ENCODE measurements at places on chromosomes 2 and 18.
A peak's percentile ranks its signal among the peaks of the same experiment; 100 is the strongest.

GRCh38 chr18:77160515-77160914, 27.9 kb upstream of the MBP start:
- DNase-seq: no peak
- no peaks in the 10 kb centered on the region for H3K36me3 ChIP-seq
- H3K4me3 ChIP-seq: no peak overlapping the region
- H3K27me3 ChIP-seq: peaks cover 41% of the 10 kb centered on the region
- no peak overlapping the region for H3K27ac ChIP-seq
- H3K4me1 ChIP-seq: peaks cover 6% of the 10 kb centered on the region

GRCh38 chr2:25700221-25700660, 26.9 kb upstream of the DTNB start:
- no peaks in the 10 kb centered on the region for H3K36me3 ChIP-seq
- no peak for DNase-seq
- H3K4me1 ChIP-seq: no peaks in the 10 kb centered on the region
- no peak overlapping the region for H3K27ac ChIP-seq
- H3K4me3 ChIP-seq: no peak overlapping the region

DNA sequence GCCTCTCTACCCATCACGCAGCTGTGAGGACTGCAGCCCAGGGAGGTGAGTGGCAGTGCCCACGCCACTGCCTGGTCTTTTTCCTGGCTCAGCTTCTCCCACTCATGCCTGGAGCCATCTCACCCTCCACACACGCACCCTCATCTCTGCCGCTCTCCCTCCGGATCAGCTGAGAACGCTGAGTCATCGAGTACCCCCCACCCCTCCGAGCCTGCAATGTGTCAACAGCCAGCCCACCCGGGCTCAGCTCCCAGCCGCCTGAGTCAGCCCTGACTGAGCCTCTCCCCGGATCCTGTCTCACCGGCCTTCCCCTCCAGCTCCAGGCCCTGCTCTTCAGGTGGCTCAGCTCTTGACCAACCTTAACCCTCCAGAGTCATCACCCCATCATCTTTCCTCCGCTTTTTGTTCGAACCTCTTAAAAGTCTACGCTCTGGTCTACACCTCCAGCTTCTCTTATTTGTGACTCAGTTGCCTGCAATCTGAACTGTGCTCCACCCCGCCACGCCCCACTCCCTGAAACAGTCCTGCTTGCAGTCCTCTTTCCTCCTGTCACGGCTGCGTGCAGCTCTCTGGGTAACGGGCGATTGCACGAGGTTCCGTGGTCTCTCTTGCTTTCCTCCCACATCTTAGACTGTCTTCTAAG, 94.4 kb upstream of the ASAP2 start:
- peak overlapping the region; percentile 51 for H3K27ac ChIP-seq
- H3K36me3 ChIP-seq: no peaks in the 10 kb centered on the region
- DNase-seq: no peak
- H3K4me1 ChIP-seq: peaks cover 22% of the 10 kb centered on the region

GRCh38 chr2:29766191-29766590, 155.2 kb downstream of the ALK start:
- no peak for DNase-seq
- peaks cover 4% of the 10 kb centered on the region for H3K27me3 ChIP-seq

DNA sequence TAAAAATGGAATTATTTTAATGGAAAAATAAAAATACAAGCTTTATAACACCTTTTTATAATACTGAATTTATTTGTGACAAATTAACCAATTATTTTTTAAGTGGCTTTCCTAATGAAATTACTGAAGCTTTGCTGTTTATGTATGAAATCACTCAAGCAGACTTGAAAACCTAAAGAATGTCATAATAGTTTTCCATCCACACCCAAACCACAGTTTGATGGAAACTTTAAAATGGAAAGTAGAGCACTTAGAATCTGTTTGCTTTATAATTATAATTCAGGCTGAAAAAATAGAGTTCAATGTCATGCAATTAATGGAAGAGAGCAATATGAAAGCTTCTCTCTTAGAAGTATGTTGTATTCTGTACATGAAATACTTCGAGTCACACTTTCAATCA, 31.6 kb upstream of the WDR75 start:
- no peak overlapping the region for H3K4me3 ChIP-seq
- DNase-seq: no peak
- H3K4me1 ChIP-seq: peaks cover 7% of the 10 kb centered on the region
- no peak overlapping the region for H3K27ac ChIP-seq

GRCh38 chr2:239537633-239538356, 137.0 kb upstream of the HDAC4 start:
- H3K4me1 ChIP-seq: no peaks in the 10 kb centered on the region
- no peak overlapping the region for H3K4me3 ChIP-seq
- H3K36me3 ChIP-seq: no peaks in the 10 kb centered on the region
- H3K27ac ChIP-seq: no peak overlapping the region

DNA sequence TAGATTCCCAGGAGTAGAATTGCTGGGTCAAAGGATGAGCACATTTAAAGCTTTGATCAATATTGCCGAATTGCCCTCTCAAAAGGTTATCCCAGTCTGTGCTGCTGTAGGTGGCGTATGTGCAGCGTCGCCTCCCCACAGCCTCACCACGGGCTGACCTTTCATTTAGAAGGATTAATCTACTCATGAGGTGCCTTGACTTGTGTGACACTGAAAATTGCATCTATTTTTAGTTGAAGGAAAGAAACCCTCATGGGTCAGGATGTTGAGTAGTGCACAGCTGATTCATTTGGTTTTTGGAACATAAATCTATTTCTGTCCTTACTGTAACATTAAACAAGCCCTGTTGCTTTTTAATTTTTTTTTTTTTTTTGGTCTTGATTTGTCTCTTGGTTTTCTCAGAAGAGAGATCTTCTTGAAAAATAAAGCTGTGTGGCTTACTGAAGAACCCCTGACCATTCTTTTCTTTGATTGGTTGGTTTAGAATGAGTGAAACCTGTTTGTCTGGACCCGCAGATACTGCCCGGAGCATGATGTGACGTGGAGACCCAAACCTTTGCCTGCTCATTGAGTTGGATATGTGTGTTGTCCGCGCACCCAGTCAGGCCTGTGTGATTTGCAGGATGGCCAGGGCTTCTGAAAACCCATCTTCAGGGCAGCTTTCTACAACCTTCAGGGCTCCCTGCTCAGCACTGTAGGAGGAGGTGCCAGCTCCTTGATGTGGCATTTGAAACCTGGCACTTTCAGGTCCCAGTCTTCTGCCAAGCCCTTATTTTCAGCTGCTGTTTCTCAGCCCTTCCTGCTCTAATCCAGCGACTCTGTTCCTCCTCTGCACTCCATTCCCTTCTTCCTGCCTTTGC, 61.0 kb downstream of the LPIN1 start:
- H3K27ac ChIP-seq: no peak overlapping the region
- H3K27me3 ChIP-seq: no peaks in the 10 kb centered on the region
- H3K4me3 ChIP-seq: no peak overlapping the region
- no peak for DNase-seq

- no peak for DNase-seq
- H3K4me3 ChIP-seq: no peak overlapping the region
- peaks cover 6% of the 10 kb centered on the region for H3K36me3 ChIP-seq
- no peak overlapping the region for H3K27ac ChIP-seq
Observed at GRCh38 chr2:227436436-227437174, 35.4 kb upstream of the AGFG1 start.

- H3K4me3 ChIP-seq: no peak overlapping the region
- H3K27me3 ChIP-seq: no peaks in the 10 kb centered on the region
- no peaks in the 10 kb centered on the region for H3K36me3 ChIP-seq
- H3K27ac ChIP-seq: no peak overlapping the region
Observed at GRCh38 chr18:69897397-69898108, 50.1 kb downstream of the CD226 start.

DNA sequence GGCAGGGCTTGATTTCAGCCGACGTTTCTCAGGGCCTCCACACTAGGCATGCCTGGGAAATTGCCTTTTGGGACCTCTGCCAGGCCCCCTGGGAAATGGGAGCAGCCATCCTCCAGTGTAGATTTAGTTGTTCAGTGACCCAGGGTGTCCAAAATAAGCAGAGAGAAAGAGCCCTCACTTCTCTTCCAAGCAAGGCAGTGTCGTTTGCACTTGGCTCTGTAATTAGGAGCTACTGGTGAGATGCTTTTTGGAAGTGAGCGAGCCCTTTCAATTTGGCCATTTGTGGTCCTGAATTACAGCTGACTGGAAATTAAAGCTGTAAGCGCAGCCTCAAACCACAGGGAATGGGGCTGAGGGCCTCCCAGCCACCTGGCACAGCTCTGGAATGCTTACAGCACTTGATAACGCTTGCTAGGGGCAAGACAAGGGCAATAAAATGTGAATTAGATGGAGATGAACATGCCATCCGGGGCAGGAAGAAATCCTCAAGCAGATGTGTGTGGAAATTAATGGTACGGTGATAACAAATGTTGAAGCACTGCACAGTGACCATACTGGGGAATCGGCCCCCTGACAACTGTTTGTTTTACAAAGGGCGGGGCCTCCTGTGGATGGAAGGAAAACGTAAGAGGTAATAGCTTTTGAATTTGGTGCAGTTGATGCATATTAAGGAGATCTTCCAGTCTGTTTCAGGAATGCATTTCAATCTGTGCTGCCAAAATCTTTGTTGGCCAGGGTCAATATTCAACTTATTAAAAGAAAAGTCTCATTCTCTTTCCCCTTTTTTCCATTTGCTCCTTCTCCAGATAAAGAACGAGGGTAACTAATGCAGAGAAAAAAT, 173.1 kb downstream of the UXS1 start:
- no peak overlapping the region for H3K4me3 ChIP-seq
- no peak overlapping the region for H3K27ac ChIP-seq
- no peak for DNase-seq
- peaks cover 7% of the 10 kb centered on the region for H3K27me3 ChIP-seq

DNA sequence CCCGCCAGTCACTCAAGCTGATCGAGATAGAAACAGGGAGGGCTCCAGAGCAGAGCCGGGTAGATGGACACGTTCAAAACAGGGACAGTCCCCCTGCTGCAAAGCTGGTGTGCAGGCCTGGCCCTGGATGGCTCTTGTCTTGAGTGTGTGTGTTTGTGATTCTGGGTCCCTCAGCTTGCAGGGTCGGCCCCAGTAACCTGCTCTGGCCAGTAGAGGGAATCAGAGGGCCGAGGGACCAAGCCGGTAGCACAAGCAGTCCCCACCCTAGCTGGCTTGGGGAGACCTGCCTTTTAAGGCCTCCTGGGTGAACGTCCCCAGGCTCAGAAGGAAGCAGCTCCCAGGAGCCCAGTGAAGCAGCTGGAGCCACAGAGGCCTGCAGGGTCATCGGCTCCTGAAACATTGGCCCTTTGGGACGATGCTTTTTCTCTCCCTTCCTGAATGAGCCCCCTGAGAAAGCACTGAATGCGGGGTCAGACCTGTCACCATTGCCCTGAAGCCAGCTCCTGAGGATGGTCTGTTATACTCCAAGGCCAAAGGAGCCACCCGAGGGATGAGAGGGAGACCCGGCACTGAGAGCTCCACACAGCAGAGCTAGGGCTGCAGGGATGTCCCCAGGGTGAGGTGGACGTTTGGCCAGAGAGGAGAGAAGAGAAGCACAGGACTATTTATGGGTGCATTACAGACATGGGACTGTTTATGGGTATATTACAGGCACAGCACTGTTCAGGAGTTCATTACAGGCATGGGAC, 15.4 kb upstream of the MLPH start:
- peaks cover 22% of the 10 kb centered on the region for H3K27me3 ChIP-seq
- H3K4me3 ChIP-seq: no peak overlapping the region
- DNase-seq: no peak
- H3K36me3 ChIP-seq: no peaks in the 10 kb centered on the region

GRCh38 chr2:198662905-198663304, 794.8 kb downstream of the SATB2 start:
- no peaks in the 10 kb centered on the region for H3K27me3 ChIP-seq
- H3K4me3 ChIP-seq: no peak overlapping the region
- no peaks in the 10 kb centered on the region for H3K36me3 ChIP-seq

DNA sequence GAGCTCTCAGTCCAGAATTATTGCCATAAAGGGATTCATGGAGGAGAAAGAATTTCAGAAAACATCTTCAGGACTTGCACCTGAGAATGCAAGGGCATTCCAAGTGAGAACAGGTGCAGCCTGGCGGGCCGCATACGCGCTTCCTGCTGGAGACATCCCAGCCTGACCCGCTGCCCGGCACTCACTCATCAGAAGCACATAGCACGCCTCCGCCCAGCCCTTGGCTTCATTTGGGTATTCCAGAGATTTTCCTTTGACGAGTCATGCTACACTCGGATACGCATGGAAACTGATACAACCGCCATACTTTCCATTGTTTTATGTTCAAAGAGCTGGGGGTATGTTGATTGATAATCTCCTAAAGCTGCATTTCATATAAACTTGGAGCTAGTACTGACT, 228.0 kb upstream of the ID2 start:
- no peak overlapping the region for H3K27ac ChIP-seq
- peaks cover 28% of the 10 kb centered on the region for H3K4me1 ChIP-seq
- no peak overlapping the region for H3K4me3 ChIP-seq
- DNase-seq: no peak

GRCh38 chr2:1658394-1659151, 85.7 kb downstream of the PXDN start:
- peak overlapping the region; percentile 31 for H3K27ac ChIP-seq
- DNase-seq: no peak
- H3K36me3 ChIP-seq: peaks cover 16% of the 10 kb centered on the region
- no peaks in the 10 kb centered on the region for H3K27me3 ChIP-seq
- no peak overlapping the region for H3K4me3 ChIP-seq

- peaks cover 4% of the 10 kb centered on the region for H3K36me3 ChIP-seq
- H3K27me3 ChIP-seq: no peaks in the 10 kb centered on the region
- no peak overlapping the region for H3K27ac ChIP-seq
- H3K4me3 ChIP-seq: no peak overlapping the region
Observed at GRCh38 chr2:101175991-101176390, 24.8 kb upstream of the TBC1D8 start.

- H3K4me1 ChIP-seq: no peaks in the 10 kb centered on the region
- H3K27me3 ChIP-seq: no peaks in the 10 kb centered on the region
- no peak overlapping the region for H3K4me3 ChIP-seq
- no peaks in the 10 kb centered on the region for H3K36me3 ChIP-seq
Observed at GRCh38 chr2:57869758-57870344, 176.8 kb upstream of the VRK2 start.

GRCh38 chr2:240513549-240514287, 44.1 kb downstream of the ANKMY1 start:
- H3K4me1 ChIP-seq: peaks cover 1% of the 10 kb centered on the region
- H3K4me3 ChIP-seq: no peak overlapping the region
- peak; percentile 69 for DNase-seq
- H3K27me3 ChIP-seq: peaks cover under 1% of the 10 kb centered on the region

DNA sequence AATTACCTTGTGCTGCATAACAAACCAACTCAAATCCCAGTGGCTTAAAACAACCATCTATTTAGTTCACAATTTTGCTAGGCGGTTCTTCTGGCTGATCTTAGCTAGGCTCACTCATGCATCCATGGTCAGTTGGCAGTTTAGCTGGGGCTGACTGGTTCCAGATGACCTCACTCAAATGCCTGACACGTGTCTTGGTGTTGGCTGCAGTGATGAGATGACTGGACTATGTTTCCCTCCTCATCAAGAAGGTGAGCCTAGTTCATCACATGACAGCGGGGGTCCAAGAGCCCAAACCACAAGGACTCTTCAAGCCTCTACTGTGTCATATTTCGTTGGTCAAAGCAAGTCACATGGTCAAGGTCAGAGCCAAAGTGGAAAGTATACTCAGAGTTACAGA, 42.7 kb upstream of the ACTR3 start:
- DNase-seq: no peak
- H3K4me1 ChIP-seq: no peaks in the 10 kb centered on the region
- H3K27ac ChIP-seq: no peak overlapping the region
- H3K27me3 ChIP-seq: no peaks in the 10 kb centered on the region
- H3K4me3 ChIP-seq: no peak overlapping the region
- peaks cover 2% of the 10 kb centered on the region for H3K36me3 ChIP-seq

Measured in progenitor cell of endocrine pancreas (in vitro differentiated cells).